NCI-H345 (cell line): ENCODE measurements at places on chromosomes 6 and 20.

GRCh38 chr6:26360451-26361416, 4.3 kb upstream of the BTN3A2 start:
- no peak for DNase-seq

DNA sequence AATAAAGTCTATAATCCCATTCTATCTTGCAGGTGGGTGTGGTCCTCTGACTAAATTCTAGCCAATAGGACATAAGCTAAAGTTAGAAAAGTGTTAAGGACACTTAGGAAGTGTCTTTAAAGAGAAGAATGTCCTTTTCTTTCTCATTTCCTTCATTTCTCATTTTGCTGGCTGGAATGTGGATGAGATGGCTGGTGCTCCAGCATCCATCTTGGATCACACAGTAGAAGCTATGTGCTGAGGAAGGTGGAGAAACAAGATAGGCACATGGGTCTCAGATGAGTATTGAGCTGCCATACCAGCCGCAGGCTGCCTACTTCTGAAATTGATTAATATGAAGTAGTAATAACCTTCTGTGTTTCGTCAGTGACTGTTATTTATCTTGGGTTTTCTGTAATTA, 289.0 kb downstream of the LRFN2 start:
- no peak for DNase-seq

DNA sequence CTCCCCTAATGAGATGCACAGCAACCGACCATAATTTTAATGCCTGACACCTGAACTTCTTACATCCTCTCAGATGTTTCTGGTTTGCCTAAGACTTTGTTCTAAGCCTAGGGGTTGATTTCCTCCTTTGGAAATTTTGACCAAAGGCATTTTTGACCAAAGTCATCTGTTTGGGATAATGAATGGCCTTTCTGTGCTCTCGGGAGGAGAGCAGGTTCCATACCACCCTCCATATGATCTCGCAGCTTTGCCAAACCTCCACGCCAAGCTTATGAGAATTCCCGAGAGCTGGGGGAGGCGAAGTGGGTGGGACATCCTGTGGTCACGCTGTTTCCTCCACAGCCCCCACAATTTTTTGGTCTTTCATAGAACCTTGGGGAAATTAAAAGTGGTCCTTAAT, 91.7 kb downstream of the SCML4 start:
- DNase-seq: no peak

GRCh38 chr6:72963946-72964345, 261.4 kb downstream of the KHDC1L start:
- no peak for DNase-seq

DNA sequence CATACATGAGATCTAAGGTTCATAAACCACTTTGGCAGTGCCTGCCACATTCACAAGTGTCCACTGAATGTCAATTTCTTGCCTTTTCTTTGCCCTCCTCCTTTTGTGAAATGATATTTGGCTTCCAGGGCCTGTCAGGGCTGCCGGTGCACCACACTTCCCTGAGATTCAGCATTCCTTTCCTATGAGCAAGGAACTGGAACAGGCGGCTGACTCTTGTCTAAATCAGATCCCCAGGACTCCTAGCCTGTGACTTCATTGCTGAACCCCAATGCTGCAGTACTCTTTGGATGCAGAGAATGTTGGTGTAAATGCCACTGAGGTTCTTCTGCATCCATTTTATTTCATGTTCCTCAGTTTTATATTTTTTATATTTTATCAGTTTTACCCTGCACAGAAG, 172.2 kb downstream of the ARID1B start:
- no peak for DNase-seq

DNA sequence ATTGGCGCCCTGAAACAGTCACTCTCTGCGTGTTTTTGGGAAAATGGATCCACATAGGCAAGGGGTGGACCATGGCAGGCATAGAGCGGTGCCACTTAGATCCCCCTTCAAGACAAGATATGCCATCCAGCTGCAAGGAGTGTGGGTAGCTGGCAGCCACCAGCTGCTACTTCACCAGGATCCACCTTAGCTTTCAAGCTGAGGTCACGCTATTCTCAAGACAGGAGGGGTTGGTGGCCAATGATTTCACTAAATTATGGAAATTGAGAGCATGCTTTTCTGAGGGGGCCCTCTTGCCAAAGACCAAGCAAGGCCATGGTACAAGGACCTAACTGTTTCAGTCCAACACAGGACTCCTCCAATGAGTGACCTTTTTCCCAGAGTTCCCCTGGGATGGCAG, 16.3 kb downstream of the HEBP2 start:
- DNase-seq: no peak

DNA sequence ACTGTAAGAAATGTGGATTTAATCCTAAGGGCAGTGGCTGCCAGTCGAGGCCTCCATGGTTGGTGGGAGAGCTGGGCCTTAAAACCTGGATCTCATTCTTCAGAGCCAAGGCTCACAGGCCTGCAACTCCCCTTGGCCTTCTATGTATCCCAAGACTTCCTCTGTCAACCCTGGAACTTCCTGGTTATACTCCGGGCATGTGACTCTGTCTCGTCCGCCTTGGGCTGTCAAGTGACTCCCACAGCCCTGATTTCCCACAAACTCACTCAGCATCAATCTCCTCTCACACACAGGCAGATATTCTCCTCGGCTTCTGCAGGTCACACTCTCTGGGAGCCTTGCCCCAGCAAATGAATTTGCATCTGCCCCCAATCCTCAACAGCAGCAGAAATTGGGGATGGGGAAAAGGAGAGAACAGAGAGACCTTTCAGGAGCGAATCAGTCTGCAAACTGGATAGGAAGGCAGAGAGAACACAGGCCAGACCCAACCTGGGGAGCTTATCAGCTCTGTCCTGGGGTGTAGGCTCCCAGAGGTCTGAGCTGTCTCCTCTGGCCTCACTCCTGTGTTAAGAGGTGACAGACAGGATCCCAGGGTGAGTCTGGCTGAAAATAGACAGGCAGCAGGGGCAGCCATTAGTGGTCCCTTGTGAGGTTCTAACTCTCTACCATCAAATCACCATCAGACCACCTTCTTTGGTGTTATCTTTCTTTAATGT, 30.4 kb upstream of the PREX1 start:
- DNase-seq: no peak

GRCh38 chr6:168381726-168382458, 59.1 kb upstream of the SMOC2 start:
- DNase-seq: peak; percentile 48

DNA sequence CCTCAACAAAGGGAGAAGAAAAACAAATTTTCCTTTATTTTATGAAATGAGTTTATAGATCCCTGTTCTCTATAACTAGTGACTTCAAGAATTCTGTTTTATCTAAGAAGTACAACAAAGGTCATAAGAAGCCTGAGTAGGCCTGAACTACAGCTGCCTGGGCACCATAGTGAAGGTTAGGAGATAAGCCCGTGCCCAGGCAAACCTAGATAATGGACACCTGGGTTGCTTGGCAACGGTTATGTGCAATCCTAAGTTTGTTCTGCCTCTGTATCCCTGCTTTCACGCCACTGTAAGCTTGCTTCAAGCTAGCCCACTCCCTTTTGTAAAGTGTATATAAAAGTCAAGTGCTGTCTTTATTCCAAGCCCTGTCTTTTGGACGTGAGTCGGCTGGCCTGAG, 23.2 kb downstream of the SCGN start:
- DNase-seq: no peak

GRCh38 chr6:13579911-13580310, 5.5 kb downstream of the SIRT5 start:
- no peak for DNase-seq

GRCh38 chr20:4483486-4483885, 238.2 kb upstream of the PRND start:
- DNase-seq: no peak

GRCh38 chr6:51528556-51528955, 558.9 kb downstream of the PKHD1 start:
- DNase-seq: no peak

DNA sequence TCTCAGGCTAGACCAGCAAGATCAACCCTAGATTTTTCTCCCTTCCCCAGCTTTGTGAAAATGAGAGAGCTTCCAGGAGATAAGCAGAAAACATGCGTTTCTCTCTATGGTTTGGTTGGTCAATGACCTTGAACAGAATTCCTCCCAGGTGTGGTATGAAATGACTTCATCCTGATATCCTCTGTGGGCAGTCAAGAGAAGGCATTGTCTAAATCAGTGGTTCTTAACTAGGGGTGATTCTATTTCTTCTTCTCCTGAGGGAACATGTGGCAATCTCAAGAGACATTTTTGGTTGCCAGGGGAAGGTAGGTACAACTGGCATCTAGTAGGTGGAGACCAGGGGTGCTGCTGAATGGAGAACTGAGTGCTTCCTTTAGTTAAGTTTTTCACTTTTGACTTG, 12.4 kb downstream of the IFT52 start:
- no peak for DNase-seq

GRCh38 chr20:49169547-49169946, 18.6 kb downstream of the STAU1 start:
- DNase-seq: no peak

DNA sequence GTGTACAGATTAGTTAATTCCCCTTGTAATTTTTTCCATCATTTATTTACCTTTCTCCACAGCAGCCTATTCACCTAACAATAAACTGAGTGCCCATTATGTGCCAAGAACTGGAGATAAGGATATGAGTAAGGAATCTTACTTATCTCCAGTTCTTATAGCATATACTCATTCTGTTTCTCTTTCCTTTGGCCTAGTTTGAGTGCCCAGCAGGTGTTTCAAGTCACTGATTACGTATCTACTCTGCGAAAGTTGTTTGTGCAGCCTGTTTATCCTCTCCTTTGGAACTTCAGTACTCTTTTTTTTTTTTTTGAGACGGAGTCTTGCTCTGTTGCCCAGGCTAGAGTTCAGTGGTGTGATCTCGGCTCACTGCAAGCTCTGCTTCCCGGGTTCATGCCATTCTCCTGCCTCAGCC, 17.3 kb upstream of the POU5F1 start:
- DNase-seq: no peak

- DNase-seq: no peak
Measured at GRCh38 chr6:12114055-12114503, 102.0 kb downstream of the HIVEP1 start.
